ENCODE measurements at places on chromosomes 7 and 10.

DNA sequence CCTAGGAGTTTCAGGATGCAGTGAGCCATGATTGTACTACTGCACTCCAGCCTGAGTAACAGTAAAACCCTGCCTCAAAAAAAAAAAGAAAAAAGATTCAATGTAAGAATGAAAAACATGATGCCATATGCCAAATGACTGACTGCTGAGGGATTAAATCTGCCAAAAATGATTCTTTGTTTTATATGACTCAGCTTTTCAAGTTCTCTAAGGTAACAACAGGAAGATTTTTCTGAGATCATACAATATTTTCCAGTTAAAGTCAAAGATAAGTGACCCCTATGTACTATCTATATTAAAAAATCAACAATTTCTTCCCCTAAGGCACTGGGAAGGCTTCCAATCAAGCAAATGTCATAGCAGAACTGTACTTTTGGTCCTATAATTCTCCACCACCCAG lies 271.2 kb upstream of the IMMP2L start:
- DNase-seq: no peak

DNA sequence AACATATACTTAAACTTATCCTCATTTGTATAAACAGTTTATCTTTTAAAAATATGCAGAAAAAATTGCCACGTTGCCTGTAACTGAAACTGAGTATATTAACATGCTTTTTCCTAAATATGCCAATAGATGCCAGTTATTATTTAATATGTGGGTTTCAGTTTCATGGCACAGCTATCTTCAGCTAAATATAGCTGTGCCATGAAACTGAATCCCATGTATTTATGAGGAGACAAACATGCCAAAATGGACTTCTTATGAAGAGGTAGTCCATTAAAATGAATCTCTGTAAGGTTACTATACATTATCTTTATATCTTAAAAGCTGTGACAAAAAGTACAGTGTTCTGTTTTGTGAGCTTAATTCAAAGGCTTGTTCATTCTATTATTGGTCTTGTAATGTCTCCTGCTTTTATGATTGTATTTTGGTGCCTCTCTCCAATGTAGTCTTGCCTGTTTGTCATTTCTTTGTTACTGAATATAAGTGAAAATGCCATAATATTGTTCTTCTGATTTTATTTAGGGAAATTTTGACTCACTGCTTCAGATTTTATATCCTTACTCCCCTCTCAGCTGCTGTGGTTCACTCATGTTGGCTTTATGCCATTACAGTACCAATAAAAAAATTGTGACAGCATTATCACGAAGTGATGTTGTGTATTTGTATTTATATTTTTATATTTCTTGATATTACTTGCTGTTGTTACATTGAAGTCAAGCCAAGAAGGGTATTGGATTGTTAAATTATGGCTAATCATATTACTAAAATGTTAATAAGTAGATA lies 34.3 kb upstream of the CACNA2D1 start:
- DNase-seq: no peak

- DNase-seq: no peak
These were observed 100.5 kb downstream of the KCNMA1 start for GRCh38 chr10:77537071-77537470.

DNA sequence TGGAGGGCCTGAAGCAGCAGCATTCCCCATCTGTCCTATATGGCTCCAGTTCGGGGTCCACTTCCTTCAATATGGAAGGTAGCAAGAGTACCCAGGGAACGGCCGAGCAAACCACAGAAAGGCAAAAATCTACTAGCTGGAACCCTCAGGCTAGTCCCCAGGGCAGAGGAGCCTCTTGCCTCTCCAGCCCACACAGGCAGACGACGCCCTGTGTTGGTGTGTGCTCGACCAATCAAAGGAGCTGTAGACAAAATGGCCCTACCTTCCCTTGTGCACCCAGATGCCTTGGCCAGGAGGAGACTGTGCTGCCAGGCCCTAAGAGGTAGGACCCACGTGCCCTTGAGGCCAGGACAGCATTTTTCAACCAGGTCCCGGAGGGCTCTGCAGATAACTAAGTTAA lies 91.5 kb downstream of the FAM53B start:
- DNase-seq: no peak

GRCh38 chr10:63819753-63820329 lies 298.6 kb downstream of the REEP3 start:
- peak; percentile 79 for DNase-seq

- DNase-seq: no peak
These were observed 289.5 kb upstream of the AOAH start for GRCh38 chr7:37013771-37014170.

DNA sequence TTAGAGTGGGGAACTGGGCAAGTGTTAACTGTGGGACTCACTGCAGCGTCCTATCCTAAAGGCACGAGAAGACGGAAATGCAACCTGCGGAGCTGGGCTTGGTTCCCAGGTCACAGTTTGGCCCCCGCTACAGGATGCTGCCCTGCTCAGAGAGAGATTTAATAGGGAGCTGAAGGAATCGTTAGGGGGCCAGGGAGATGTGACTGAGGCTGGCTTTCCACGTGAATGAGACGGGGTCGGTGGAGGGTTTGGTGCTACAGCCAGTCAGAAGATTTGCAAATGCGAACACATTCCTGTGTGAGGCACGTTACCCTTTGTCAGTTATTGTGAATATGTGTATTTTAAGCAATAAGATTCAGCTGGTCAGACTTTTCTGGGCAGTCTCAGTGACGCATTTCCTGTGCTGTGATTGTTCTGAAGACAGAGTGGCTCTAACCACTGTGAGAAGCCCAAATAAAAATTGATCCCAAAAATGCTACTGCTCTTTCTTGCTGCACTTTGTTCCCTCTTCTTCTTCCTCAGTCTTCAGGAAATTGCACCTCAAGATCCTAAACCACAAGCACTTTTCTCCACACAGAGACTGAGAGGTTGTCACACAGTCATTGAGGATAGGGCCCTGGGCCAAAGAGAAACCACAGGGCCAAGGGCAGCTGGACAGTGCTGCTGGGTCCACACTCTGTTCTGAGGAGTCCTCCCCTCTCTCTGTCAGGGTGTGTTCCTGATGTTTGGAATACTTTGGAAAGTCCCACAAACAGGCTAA lies 21.2 kb downstream of the CYP17A1 start:
- peak; percentile 66 for DNase-seq

DNA sequence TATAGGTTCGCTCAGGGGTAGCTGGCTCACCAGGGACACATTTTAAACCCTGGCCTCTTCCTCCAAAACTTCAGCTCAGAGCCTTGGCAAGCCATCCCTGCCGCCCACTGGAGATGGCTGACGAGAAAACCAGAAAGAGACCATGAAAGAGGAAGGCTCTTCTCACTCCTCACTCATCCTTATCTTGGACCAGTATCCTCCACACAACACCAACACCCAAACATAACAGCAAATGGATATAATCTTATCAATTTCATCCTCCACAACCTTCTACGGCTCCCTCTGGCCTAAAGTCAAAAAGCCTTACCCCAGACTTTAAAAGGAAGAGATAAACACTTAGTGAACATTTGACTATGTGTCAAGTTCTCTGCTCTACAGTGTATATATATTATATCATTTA lies 26.9 kb downstream of the DLG5 start:
- DNase-seq: no peak

DNA sequence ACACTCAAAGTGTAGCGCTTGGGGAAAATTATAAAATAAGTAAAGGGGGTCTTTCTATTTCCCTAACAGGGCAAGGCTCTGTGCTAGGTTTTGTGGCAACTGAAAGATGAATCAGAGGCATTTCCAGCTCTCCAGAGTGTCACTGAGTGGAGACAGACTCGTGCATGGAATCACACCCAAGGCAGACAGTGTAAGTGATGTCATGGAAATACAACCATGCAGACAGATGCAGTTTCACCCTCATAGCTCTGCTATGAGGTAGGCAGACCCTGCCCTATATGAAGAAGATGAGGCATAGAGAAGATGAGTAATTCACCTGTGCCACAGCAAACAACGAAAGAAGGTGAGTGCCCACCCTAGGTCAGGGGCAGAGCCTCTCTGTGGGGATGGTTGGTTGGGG lies 57.2 kb upstream of the PITRM1 start:
- DNase-seq: no peak

GRCh38 chr10:104835422-104835821 lies 194.3 kb downstream of the SORCS3 start:
- DNase-seq: no peak

DNA sequence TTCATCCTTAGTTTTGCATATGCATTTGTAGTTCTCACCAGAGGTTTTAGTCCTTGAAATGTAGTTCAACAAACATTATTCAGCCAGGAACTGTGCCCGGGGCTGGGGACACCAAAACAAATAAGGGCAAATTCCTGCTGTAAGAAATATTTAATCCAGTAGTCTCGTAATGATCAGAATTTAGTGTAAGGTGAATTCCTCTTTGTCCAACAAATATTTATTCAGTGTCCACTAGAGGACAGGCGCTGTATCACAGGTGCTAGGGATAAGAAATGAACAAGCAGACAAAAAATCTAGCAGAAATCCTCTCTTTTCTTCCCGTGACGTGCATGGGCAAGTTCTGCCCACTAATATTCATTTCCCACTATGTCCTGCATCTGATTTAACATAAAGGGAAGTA lies 17.6 kb downstream of the LGI1 start:
- DNase-seq: no peak

DNA sequence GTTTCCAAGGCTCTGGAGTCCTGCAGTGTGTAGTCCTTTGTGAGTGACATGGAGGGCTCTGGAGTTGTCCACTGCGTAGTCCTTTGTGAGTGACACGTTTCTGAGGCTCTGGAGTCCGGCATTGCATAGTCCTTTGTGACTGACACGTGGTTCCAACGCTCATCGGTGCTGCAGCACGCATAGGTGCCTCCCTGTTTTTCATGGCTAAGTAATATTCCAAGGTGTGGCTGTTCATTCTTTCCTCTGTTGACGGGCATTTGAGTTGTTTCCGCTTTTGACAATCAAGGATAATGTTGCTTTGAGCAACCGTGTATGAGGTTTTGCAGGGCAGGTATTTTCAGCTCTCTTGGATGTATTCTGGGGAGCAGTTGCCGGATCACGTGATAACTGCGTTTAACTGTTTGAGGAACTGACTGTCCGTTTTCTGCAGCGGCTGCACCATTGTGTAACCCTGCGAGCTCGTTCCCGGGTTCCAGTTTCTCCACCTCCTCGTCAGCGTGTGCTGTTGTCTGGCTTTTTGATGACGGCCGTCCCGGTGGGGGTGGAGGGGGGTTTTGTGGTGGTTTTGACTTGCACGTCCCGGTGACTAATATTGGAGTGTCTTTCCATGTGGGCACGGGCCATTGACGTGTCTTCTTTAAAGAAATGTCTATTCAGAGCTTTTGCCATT lies 21.1 kb downstream of the FAM20C start:
- no peak for DNase-seq

DNA sequence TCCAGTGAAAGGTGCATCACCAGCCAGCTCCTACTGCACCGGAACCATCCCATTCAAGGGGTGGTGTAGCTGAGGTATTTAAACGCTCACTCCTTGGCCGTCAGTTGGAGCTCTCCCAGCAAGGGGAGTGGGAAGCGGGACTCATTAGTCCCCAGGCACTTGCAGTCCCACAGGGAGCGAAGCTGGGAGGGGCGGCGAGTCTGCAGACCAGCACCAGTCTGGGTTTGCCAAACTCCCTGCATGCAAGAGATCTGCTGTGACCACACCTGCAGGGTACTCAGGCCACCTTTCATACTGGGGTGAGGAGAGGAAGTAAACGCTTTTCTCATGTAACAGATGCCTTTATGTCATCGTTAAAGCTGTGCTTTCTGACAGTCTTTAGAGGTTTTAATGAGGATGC lies 187.9 kb downstream of the PTPRN2 start:
- DNase-seq: no peak

DNA sequence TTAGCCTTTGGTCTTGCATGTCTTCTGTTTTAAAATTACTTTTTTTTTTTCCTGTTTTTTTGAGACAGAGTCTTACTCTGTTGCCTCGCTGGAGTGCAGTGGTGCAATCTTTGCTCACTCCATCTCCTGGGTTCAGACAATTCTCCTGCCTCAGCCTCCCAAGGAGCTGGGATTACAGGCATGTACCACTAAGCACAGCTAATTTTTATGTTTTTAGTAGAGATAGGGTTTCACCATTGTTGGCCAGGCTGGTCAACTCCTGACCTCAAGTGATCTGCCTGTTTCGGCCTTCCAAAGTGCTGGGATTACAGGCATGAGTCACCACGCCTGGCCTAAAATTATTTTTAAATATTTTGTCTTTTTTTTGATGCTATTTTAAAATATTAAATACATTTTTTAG lies 38.5 kb downstream of the MLLT10 start:
- no peak for DNase-seq

GRCh38 chr7:122438492-122438891 lies 133.9 kb upstream of the FEZF1 start:
- DNase-seq: no peak

- DNase-seq: no peak
These were observed 4.1 kb downstream of the ATG9B start for GRCh38 chr7:151020231-151020630.

DNA sequence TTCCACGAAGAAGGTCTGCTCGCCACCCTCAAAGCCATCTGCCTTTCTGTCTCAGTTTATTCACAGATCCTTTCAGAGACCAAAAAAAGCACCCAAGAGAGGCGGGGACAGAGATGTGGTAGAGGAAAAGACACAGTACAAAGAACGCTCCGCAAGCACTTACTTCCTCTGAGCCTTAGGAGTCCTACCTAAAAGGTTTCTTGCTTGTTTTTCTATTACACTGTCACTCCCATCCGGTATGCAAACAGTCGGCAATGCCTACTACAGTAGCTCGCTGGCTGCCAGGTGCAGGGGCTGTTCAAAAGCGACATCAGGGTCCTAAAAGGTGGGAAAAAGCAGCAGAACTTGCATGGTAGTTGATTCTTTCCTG lies 816 bp downstream of the TECPR1 start:
- DNase-seq: no peak

DNA sequence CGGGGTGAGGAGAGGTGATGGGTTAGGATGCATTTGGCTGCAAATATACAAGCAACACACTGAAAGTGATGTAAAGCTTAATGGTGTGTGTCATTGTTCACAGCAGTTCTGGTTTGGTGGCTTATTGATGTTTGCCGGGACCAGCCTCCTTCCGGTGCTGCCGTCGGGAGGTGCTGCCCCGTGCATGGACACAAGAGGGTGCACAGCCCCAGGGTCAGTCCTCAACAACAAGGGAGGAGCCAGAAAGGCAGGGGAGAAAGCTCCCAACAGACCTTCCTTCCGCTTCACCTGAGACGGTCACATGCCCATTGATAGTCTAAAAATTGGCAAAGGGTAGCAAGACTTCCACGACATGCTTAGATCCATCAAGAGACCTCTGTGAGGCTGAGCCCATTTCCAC lies 9.5 kb downstream of the RNF32 start:
- no peak for DNase-seq

DNA sequence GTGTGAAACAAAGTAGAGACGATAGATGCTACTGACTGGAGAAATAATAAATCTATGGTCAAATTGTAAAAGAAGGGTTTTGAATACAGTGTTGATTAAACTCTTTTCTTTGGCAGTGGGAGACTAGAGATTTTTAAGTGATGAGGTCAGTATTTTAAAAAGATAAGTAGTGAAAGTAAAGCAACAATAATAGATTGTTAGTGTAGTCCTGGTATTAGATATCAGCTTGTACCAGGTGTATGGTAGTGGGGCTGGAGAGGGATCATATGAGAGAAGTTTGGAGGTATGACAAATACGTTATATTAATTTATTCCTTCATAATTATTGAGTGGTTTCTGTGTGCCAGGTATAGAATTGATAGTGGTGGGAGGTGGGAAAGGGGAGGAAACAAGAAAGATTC lies 25.2 kb downstream of the PHTF2 start:
- no peak for DNase-seq

- no peak for DNase-seq
These were observed 44.2 kb downstream of the LRMDA start for GRCh38 chr10:75475460-75476182.

Measured in Ammon's horn (tissue), 1 donor.